ENCODE measurements at places on chromosomes 2 and 18.

DNA sequence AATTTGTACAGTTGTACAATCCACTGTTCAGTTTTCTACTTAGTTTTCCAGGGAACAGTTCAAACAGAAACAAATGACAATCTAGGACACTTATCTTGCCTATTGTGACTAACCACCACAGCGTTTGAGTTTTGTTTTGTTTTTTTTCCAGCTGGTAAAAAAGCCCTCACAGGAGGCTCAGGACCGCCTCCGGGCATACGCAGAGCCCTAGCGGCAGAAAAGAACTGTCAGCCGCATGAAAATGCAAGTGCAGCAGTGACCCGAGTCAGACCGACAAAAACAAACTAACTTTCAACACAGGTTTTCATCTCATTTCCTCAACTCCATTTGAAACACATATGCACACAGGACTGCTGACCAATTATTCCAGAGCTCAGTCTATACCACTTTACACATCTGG, 68.6 kb downstream of the STEAP3 start:
- no peak for DNase-seq

DNA sequence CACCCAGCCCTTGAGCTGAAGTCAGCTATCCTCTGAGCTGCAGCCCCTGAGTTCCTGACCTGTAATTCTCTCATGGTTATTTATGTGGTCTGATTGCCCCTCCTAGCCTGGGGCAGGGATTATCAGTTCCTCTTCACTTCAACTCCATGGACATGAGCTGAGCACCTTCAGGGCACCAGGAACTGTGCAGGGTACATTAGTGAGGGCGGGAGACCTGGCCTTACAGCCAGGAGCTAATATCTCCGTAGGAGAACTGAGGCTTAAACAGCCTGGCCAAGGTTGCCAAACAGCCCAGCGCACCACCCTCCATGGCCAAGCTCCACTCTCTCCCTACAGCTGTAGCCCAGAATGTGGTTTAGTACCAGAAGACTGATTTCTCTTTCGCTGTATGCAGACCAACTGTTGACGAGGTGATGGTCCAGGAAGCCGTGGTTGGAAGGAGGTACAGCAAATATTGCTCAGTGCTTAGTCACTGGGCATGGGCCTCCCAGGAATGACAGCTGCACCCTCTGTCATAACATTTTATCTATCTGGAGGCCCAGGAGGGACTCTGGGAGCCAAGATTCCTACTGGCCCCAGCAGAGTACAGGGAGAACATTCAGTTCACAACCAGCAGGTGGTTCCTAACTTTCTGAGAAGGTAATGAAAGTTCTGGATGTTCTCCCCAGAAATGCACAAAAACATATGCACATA, 228.7 kb upstream of the SIX2 start:
- no peak for DNase-seq

DNA sequence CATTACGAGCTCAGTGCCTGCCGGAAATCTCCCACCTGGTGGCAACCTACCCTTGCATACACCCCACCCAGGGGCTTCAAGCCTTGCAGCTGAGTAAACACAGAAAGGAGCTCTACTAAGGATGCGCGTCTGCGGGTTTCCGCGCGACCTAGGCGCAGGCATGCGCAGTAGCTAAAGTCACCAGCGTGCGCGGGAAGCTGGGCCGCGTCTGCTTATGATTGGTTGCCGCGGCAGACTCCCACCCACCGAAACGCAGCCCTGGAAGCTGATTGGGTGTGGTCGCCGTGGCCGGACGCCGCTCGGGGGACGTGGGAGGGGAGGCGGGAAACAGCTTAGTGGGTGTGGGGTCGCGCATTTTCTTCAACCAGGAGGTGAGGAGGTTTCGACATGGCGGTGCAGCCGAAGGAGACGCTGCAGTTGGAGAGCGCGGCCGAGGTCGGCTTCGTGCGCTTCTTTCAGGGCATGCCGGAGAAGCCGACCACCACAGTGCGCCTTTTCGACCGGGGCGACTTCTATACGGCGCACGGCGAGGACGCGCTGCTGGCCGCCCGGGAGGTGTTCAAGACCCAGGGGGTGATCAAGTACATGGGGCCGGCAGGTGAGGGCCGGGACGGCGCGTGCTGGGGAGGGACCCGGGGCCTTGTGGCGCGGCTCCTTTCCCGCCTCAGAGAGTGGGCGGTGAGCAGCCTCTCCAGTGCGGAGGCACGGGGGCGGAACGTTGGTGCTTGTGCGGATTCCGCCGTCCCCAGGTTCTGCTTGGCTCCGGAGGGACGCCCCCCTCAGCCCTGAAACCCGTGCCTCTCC, at the start of gene MSH2:
Gene MSH2 (plus strand): TSS at position 352 of the 804 bp plus-strand sequence. CDS start 36 bp downstream, at position 388.
- peak; percentile 97 for DNase-seq

GRCh38 chr18:52395146-52395852, 55.3 kb downstream of the DCC start:
- peak; percentile 31 for DNase-seq

DNA sequence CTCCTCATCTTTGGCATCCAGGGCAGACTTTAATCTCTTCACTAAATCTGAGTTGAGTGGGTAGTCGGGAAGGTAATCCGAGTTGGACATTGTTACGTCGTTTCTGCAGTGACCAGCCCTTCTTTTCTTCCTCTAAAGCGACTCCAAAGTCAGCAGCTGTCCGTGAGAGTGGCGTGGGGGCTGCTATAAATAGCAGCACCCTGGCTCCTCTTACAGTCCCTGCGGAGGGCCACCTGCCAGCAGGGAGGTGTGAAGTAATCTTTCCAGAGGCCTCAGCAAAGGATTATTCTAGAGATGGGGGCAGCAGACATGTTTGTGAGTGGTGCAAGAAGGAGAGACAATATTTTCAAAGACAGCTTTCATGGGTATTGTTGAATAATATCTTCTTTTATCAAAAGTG, at the start of gene ASB18:
Gene ASB18 (minus strand): TSS at position 151 of the 400 bp plus-strand sequence. CDS start 61 bp downstream, at position 90.
- DNase-seq: no peak

GRCh38 chr2:200026332-200027230, 71.2 kb downstream of the MAIP1 start:
- no peak for DNase-seq

- no peak for DNase-seq
Observed at GRCh38 chr2:239895669-239896068, 129.5 kb downstream of the NDUFA10 start.

DNA sequence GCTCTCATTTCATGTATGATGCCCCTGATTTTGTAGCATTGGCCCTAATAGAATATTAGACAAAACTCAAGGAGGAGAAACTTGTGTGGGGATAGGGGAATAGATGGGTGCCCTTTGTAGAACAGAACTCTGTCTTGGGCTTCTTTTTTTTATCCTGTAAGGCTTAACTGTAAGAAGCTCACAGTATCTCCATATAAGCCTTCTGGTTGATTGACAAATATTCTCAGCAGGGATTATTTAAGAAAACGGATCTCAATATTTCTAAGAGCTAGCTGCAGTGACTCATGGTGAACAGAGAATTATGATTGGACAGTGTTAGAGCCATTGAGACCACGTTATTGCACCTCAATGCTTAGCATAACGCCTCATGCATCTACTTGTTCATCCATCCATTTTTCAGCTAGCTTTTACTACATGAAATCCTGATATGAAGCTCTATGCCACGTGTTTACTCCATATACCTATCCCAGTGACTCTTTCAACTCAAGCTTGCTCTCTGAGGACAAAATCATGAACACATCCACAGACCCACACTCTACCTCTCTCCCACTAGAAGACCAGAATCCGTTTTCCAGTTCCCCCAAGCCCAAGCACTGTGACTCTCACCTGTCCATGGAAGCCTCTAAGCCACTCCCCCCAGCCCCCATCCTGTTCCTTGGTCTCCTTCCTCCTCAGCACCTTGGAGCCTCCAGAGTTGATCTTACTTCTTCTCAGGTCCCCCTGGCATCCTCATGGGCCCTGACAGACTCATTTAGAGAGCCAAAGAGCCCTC, 99.2 kb downstream of the BCL2L11 start:
- no peak for DNase-seq

GRCh38 chr2:12716032-12716281, 779 bp upstream of the TRIB2 start:
- DNase-seq: peak; percentile 93

DNA sequence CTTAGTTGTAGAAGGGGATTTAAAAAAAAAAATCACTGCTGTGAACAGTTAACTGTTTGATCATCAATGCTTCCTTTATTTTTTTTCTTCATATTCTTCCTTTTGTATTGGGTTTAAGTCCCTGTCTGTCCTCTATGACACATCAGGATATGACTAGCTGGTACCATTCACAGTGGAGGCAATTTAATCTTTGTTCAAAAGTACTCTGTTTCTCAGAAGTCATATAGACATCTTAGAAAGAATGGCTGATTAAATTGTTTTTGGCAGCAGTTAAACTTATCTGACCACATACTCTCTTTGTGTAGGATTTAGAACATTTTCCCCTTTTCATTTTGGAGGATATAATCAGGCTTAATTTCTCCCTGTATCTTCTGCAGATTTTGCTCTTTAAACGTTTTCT, 807.8 kb upstream of the CDH2 start:
- DNase-seq: no peak

- no peak for DNase-seq
Observed at GRCh38 chr2:54940723-54941122, 109.5 kb downstream of the RTN4 start.

DNA sequence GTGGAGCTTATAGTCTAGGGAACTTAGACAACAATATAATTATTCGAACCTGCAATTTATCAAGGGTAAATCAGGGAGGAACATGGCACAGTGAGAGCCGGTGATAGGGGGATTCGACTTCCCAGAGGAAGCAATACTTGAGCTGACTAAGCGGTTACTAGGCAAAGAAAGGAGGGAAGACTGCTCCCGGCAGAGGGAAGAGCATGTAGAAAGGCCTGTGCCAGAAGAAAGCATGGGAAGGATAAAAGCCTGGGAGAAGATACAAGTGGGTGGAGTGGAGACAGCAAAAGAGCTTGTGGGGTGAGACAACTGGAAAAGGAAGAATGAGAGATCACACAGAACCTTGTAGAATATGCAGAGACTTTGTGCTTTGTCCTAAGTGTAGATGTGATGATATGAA, 93.3 kb downstream of the MARCHF4 start:
- DNase-seq: no peak

- peak; percentile 90 for DNase-seq
Observed at GRCh38 chr2:241609859-241610793, 26.8 kb downstream of the THAP4 start.

DNA sequence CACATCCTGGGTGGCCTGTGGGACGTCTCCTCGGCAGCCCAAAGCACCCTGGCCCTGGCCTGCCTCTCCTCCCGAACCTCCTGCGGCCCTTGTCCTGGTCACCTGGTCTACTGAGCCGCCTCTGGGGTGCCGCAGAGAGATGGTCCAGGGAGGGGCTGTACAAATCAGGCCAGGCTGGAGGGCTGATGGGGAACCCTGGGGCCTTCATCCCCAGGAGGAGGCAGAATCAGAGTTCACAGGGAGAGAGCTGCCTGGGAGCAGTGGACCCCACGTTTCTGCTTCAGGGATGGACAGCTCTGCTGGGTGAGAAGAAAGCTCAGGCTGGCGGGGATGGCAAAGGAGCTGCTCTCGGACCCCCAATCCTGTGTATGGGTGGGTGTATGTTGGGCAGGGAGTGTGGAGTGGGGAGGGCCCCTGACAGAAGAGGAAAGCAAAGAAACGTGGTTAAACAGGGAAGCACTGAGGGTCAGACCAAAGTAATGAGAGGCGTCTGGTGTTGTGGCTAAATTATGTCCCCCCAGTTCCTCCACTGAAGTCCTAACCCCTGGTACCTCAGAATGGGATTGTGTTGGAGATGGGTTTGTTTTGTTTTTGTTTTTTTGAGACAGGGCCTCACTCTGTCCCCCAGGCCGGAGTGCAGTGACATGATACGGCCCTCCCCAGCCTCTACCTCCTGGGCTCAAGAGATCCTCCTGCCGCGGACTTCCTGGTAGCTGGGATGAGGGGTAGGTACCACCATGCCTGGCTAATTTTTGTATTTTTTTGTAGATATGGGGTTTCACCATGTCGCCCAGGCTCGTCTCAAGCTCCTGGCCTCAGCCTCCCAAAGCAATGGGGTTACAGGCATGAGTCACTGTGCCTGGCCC, 73.4 kb upstream of the SMAD7 start:
- peak; percentile 67 for DNase-seq

GRCh38 chr2:55844986-55845385, 78.6 kb downstream of the EFEMP1 start:
- no peak for DNase-seq

DNA sequence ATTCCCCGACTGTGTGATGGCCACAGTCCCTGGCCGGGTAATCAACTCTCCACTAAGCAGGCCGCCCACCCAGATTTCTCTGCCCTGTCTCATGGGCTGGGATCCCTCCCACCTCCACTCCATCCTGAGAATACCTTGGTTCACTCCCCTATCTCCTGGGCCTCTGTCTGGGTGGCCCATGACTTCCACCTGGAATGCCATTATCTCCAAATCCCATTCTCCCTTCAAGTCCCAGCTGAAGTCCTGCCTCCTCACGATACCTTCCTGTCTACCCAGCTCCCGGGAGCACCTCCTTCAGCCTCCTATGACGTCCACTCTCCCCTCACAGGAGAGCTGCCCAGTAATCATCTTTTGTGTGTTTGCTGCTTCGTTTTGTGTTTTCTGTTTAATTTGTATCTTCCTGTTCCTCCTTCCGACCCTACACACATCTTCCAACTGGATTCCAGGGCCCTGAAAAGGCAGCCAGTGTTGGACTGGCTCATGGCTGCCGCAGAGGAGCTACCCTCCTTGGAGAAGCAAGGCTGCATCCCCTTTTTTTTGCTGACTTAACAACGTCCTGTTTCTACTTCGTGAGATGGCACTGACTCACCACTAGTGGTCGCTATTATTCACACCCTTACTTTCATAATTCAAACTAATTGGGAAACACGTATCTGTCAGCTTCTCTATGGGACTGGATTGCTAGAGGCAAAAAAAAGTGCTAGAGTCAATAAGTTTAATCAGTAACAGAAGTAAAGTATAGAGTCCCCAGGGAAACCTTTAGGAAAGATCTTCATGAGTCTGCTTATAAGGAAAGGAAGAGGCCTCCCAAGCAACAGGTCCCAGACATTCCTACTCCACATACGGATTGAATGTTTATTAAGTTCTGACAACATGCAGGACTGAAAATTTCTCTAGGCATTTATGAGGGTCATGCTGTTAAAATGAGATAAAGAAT, 171.9 kb upstream of the GATA6 start:
- no peak for DNase-seq

DNA sequence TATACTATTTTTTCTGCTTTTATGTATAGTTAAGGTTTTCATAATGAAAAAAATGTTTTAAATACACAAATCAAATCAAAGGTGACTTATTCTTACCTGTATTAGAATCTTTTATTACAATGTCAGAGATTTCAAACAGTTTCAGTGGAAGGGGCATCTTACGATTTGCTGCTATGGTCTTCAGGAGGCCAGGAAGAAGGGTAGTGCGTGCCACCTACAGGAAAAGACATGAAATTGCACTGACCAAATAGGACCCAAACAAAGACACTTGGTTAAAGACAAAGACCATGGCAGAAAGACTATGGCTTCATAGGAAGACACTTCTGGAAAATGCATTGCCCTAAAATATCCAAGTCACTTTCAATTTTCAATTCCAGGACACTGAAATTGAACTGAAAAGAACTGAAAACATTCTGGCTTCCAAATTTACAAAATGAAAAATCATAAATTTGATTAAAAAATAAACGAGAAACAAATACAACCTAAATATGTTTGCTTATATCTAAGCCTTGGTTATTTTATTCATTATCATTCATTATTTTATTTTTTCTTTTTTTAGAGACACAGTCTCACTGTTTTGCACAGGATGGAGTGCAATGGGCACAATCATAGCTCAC, 42.1 kb downstream of the FARSB start:
- DNase-seq: peak; percentile 29

GRCh38 chr2:46700435-46700834, 215.2 kb downstream of the MCFD2 start:
- no peak for DNase-seq

GRCh38 chr18:60113396-60113795, 213.6 kb downstream of the PMAIP1 start:
- no peak for DNase-seq

Data from kidney (tissue), 22 donors.